ENCODE measurements at places on chromosomes 13 and 19.

DNA sequence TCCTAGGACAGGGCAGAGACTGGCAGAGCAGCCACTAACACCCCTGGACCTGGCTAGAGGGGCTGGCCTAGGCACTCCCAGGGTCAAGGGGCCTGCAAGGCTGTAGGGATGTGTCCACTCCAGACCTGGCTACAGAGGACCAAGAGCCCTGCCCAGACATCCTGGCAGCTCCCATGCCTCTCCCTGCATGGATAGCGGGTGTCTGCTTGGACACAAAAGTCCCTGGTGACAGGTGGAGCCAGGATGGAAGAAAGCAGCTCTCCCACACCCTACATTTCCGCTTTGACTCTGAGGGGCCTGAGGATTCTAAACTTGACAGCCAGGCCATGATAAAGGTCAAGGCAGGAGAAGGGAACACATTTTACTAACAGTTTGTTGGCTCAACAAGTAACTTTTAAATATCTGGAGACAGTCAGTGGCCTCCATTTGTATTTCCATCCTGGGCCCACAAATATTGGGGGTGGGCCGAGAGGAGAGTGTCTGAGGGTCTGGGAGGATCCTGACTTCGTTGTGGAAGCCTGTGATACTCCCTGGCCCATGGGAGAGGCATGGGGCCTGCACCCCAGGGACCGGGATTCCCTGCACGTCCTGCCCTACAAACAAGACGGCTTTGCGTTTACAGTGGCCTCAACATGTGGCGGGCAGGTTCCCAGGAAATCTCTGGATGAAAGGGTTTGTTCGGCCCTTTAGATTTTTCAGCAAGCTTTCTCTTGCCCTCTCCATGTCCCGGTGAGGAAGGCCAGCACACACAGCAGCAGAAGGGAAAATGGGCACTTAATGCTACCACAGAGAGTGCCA, 19.8 kb upstream of the SLC7A9 start:
- no peak for DNase-seq

DNA sequence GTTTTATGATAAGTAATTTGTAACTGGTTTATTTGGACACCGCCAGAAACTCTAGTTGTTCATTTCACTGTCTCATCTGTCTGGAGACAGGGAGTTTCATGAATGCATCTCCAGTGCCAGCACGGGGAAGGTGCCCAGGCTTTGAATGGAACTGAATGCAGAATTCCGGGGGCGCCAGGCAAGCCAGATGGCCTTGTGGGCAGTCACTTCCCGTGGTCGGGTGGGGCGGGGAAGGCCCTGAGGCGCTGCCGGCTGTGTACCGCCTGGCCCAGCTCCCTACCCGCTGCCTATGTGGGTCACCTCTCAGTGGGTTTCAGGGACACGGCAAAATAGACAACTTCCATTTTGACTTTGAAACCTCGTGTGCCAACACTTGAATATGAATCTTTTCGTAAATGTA, 28.8 kb upstream of the MCF2L start:
- peak; percentile 91 for DNase-seq

DNA sequence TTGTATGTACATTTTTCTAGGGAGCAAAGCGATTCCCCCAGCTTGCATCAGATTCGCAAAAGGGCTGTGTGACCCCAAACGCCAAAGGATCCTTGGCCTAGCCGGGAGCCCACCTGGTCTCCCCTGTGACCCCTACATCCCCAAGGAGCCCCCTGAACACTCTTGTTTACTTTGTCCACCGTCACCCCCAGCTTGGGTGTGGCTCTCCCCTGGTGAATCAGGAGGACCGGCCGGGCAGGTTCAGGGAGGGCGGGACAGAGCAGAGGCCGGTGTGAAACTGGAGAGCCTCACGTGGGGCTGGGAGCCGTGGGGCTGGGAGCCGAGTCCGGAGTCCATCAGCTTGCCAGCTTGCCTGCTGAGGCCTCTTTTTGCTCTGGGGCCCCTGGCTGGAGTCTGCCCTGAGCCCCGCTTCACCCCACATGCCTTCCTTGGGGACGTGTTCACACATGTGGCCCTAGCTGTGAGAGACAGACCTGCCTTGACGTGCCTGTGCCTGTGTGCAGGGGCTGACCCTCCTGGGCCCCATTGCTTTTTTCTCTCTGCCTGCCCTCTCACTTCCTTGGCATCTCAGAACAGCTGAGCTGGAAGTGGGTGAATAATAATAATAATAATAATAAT, 2.0 kb downstream of the ITPKC start:
- DNase-seq, result peak; percentile 39

DNA sequence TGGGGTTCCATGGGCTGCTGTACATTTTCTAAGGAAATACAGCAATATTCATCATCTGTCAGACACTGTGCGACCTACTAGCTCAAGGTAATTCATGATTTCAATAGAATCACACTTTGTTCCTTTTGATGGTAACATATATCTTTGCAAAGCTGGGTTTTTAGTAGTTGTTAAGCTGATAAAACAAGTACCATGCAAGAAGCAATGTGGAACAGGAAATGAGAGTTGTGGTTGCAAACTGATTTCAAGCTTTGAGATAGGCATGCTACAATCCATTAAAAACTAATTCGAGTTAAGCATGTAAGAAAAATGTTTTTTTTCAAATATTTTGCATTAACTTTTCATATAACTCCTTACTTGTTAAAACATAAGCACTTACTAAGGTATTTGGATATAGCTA, 6.8 kb upstream of the MBNL2 start:
- no peak for DNase-seq

- DNase-seq, result no peak
Observed at GRCh38 chr13:89846926-89847585, 1500.4 kb upstream of the MIR17HG start.

DNA sequence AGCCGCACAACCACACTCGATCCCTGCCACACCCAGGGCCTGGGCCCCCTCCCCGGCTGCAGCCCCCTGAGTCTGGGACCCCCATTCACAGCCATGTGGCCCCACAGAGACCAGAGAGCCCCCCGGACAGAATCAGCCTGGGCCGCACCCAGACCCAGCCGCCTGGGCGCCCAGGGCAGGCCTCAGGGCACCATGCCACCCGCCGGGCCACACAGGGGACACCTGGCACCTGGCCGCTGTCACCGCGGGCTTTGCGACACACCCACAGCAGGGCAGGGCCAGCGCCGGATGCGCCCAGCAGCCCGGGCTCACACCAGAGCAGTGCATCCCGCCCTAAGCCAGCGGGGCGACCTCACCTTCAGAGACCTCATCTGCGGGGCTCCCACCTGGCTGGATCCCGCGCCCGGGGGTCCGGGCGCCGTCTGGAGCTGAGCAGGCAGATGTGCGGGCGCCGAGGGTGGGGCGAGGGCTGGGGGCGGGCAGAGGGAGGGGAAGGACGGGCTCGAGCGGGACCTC, 443 bp downstream of the TBXA2R start:
- DNase-seq, result no peak

DNA sequence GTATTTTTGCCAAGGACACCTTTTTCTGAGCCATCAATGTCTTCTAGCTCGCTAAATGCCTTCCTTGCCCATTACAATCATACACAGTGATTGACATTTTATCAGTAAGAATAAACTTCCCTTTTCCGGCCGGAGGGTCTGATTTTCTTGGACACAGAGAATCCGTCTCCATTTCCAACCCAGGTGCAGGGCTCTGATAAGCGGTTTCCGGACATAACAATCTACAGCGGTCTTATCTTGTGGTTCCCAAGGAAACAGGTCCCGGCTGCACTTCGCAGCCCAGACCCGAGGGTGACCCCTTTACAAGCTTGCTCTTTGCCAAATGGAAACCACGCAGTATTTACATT, 5.1 kb upstream of the ZNF77 start:
- no peak for DNase-seq

GRCh38 chr13:46295491-46296114, 83.9 kb downstream of the LRRC63 start:
- DNase-seq, result no peak

DNA sequence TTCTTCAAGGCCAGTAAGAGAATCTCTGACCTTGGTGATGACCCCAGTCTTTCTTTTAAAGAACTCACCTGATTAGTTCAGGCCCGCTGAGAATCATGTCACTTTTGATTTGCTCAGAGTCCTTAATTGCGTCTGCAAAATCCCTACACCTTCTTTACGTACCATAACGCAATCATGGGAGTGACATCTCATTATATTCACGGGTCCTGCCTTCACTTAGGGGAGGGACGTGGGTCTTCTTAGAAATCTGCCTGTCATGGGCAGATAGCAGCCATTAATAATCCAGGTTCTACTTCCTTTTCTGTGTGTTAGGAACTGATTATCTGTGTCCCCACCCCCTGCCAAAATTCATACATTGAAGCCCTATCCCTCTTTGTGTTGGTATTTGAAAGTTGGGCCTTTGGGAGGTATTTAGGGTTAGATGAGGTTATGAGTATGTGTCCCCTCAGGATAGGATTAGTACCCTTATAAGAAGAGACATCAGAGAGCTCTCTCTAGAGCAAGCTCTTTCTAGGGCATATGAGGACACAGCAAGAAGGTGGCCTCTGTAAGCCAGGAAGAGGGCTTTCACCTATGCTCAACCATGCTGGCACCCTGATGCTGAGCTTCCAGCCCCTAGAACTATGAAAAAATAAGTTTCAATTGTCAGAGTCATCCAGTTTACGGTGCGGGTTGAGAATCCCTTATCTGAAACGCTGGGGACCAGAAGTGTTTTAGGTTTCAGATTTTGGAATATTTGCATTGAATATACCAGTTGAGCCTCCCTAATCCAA, 9.9 kb downstream of the TPP2 start:
- DNase-seq, result no peak

- DNase-seq, result no peak
Observed at GRCh38 chr13:82701020-82701419, 1181.3 kb downstream of the SLITRK1 start.

DNA sequence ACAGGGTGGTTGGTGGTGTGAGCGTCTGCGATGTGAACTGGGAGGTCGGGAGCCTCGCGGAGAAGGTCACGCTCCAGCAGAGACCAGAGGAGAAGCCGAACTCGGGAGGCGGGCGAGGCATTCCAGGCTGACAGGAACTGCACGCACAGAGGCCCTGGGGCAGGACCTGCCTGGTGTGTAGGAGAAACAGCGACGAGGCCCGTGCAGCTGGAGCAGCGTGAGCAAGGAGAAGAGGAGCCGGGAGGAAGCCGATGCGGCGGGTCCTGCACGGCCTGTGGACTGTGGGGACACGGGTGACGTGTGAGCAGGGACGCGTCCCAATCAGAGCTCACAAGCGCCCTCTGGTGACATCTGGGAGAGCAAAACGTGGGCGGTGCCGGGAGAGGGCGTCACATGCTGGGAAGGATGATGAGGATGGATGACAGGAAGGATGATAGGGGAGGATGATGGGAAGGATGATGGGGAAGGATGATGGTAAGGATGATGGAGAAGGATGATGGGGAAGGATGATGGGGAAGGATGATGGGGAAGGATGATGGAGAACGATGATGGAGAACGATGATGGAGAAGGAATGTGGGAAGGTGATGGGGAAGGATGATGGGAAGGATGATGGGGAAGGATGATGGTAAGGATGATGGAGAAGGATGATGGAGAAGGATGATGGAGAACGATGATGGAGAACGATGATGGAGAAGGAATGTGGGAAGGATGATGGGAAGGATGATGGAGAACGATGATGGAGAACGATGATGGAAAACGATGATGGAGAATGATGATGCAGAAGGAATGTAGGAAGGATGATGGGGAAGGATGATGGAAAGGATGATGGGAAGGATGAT, 16.1 kb upstream of the MADCAM1 start:
- peak; percentile 80 for DNase-seq

DNA sequence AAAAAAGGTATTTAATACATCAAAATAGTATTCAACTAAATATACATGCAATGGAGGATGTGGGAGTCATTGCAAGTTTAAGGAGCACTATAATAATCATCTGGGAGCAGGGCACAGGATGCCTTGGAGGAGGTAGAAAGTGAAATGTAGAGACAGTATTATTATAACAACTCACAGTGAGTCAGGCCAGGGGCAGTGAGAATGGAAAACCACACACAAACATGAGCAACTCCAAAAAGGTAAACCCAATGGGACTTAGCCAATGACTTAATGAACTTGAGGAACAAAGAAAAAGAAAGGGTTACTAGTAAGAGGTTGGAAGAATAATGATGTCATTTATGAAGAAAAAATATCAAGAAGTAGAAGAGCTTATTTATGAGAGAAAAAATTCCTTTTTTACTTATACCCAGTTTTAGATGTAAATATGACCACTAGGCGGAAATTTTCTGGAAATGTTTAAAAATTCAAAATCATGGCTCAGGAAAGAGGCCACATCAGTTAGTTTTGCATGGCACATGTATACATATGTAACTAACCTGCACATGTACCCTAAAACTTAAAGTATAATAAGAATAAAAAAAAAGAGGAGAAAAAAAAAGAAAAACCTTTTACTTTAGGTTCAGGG, 389.3 kb downstream of the SUCLA2 start:
- no peak for DNase-seq

GRCh38 chr13:44078806-44079376, 199.2 kb downstream of the LACC1 start:
- DNase-seq, result no peak

DNA sequence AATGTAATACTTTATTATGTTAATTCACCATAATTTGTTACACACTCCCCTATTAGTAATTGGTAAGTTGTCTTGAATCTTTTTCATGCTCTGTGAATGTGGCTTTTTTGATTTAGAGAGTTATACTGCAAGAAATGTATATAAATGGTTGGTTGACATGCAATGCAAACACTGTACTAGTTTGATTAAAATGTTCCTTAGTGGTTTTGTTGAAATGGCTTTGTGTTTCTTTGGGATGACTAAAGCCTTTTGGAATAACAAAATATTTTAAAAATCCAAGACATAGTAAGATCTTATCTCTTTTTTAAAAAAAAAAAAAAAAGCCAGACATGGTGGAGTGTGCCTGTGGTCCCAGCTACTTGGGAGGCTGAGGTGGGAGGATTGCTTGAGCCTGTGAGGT, 10.5 kb downstream of the LAMP1 start:
- DNase-seq, result no peak

GRCh38 chr19:53809518-53810186, 14.5 kb downstream of the NLRP12 start:
- no peak for DNase-seq

DNA sequence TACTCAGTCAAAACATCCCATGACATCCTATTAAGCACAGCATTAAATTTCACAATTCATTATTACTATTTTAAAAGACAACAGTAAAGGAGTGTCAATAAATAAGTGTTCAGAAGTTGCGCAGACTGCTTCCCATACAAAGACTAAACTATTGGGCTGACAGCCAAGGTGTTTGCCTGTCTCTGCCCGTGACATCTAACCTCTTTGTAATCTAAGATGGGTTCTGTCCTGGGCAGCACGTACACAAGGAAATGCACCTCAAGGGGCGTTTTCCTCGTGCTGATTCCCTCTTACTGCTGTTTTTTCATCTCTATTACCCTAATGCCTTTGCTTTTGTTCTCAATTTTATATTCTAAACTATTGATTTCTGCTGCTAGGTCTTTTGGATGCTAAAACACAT, 216.3 kb downstream of the NHLRC3 start:
- DNase-seq, result no peak

DNA sequence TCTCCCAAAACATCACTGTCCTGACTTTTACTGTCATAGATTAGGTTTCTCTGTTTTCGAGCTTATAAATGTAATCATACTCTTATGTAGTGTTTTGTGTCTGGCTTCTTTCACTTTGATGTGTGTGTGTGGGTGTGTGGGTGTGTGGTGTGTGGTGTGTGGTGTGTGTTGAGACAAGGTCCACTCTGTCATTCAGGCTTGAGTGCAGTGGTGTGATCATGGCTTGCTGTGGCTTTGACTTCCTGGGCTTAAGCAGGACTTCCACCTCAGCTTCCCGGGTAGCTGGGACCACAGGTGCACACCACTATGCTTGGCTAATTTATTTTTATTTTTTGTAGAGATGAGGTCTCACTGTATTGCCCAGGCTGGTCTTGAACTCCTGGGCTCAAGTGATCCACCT, 59.6 kb downstream of the PDS5B start:
- no peak for DNase-seq
